NAMALWA (cell line): ENCODE measurements at places on chromosomes 7 and 10.

DNA sequence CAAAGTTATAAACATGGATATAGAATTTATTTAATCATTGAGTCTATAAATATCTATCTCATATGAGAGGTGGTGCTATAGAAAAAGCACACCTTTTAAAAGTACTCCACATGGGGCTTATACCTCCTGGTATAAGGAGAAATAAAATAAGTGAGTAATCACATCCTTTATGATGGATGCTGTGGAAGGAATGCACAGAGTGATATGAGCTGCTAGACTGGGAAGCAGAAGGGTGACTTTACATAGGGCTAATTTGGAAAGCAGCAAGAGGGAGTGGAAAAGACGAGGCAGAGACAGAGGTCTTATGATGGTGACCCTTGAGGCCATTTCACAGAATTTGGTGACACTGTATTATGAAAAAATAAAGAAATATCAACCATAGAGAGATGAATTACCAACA is 59.4 kb upstream of the AHR start:
- no peak for DNase-seq

DNA sequence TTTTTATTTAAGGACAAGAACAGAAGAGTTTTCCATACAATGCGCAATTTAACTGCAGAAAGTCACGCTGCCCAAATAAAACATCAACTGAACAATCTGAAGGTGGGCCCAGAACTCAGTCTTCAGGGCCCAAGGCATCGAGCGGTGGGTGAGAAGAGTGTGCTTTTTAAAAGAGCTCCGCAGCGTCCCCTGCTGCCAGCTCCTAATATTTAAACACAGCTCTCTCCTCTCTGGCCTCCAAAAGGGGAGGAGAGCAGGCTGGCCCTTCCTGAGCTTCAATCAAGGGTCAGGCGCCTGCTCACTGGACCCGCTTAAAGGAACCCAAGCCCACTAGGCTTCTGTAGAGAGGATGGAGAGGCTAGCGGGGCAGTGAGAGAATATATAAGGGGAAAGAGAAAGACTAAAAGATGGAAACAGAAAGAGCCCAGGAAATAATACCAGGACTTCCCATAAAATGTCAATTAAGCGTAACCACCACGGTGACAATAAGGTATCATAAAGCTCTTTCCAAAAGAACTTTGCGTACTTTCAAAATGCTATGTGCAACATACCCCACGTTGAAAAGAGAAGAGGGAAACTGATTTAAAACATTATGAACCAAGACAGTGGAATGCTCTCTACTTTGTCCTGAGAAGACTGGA is 2.8 kb downstream of the FAM53B start:
- DNase-seq = peak; percentile 93

DNA sequence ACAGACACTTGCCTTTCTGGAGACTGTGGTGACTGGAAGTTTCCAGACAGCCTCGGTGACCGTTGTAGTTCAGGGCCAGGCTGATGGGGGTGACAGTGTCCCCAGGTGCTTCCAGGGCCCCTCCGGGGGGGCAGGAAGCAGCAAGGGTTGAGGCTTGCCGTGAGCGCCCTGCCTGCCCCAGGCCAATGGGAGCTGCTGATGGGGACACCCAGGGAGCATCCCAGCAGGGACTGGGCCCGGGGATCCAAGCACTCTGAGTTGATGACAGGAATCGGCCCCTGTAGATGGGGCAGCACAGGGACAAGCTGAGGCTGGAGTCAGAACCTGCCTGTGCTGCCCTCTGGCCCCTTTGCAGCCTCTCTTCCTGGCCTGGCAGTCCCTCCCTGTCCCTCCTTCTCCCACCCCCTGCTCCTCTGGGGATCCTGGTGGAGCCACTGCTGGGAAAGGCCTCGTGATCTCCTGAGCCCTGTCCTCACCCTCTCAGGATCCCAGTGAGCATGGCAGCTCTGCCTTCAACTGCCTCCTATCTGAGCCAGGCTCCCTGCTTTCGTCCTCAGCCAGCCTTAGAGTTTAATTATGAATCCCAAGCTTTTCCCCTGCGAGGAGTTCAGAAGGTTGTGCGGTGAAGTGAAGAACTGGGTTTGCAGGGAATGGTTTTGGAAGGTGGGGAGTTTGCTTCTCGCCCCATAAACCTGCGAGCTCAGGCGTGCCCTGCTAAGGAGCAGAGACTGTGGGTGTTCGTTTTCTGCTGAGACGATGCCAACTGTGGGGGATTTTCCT is 84.7 kb downstream of the ADCY1 start:
- no peak for DNase-seq

- DNase-seq = no peak
These were observed 51.9 kb downstream of the OAT start for GRCh38 chr10:124366825-124367224.

- no peak for DNase-seq
These were observed 51.4 kb downstream of the CXCL12 start for GRCh38 chr10:44333511-44333910.

DNA sequence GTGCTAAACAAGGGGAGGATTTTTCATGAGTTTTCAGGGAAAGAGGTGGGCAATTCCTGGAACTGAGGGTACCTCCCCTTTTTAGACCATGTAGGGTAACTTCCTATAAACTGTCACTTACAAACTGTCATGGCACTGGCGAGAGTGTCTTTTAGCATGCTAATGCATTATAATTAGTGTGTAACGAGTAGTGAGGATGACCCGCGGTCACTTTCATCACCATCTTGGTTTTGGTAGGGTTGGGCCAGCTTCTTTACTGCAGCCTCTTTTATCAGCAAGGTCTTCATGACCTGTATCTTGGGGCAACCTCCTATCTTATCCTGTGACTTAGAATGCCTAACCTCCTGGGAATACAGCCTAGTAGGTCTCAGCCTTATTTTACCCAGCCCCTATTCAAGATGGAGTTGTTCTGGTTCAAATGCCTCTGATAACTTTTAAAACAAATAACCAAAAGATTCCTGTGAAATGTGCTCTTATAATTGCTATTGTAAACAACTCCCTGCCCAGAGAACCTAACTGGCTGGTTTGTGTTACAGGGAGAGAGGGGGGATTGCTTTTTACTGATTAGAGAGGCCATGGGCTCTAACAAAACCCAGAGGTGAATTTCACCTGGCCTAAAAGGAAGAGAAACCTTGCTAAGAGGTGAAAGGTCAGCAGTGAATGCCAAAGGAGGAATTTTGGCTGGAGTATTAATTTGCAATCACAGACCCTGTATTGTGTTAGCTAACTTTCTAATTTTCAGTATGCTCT is 64.3 kb downstream of the EEPD1 start:
- DNase-seq = no peak

DNA sequence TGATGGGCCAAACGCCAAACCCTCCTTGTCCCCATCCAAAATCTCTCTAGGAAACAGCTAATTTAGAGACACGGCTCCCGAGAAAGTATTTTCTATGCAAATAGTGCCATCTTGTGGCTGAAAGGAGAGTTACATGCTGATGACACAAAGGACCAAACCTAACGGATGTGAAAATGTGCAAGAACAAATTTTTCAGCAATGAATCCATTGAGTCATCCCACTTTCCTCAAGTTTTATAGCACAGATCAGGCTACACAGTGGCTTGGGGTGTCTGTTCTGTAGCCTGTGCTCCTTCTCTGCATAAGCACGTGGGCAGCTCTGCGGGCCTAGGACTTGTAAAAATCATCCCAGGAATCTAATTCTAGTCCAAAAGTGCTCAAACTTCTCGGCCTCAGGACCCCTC is 154.8 kb upstream of the PRR15 start:
- peak; percentile 92 for DNase-seq

- no peak for DNase-seq
These were observed 96.5 kb upstream of the NAMPT start for GRCh38 chr7:106381252-106381651.

DNA sequence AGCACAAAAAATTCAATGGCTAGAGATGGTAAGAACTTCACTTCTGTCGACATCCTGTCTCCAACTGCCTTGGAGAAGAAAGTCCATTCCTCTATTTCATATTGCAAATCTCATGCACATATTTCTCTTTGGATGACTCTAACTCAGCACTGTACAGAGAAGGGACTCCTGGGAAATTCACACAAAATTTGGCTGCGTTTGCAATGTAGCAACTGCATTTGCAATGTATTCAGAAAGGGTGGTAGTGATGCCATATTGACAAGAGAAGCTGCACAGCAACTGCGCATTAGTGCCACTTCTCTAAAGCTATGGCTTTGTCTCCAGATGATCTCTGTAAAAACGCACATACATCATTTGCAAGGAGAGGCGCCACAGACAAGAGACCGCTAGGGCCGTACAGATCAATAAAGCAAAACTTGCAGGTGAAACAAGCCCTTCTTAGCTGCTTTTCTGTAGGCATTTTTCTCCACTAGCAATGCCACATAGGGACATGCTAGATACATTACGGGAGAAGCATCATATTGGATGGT is 389.5 kb downstream of the TCERG1L start:
- DNase-seq = no peak

GRCh38 chr7:9026121-9026520 is 592.7 kb downstream of the NXPH1 start:
- no peak for DNase-seq

DNA sequence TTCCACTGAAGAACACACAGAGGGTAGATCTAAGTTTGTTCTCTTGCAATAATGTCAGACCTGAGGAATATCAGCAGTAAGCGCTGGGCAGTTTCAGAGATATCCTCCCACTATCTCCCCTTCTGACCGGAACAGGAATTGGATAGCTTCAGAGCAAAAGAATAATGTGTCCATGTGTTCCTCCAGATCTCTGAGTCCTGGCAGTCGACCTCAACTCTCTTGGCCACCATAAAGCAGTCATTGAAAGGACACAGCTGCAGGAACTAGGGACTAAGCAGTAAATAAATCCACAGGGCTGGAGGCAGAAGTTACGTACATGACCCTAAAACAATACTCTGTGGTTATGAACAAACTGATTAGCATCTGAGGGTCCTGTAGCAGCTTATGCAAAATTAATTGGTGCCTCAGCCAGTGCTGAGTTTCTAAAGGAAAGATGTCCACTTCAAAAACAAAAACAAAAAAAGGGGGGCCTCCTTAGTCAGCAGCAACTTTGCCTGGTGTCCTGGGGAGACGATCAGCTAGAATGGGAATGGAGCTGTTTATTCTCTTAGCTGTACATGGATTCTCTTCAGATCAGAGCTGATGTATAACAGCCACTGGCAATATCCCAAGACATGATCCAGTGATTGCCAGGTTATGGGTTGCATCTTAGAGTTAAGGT is 6.4 kb upstream of the PRTFDC1 start:
- DNase-seq = no peak

DNA sequence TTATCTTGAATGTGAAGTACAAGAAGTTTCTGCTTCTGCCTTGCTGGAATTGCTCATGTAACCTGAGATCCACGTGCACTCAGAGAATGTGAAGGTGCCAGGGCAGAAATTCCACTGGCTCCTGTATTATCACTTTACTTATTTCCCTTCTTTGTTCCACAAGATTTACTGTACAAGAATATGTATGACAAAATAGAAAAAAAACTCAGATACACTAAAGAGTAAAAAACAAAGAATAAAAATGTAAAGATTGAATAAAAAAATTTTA is 43.0 kb downstream of the PLCE1 start:
- DNase-seq = no peak

DNA sequence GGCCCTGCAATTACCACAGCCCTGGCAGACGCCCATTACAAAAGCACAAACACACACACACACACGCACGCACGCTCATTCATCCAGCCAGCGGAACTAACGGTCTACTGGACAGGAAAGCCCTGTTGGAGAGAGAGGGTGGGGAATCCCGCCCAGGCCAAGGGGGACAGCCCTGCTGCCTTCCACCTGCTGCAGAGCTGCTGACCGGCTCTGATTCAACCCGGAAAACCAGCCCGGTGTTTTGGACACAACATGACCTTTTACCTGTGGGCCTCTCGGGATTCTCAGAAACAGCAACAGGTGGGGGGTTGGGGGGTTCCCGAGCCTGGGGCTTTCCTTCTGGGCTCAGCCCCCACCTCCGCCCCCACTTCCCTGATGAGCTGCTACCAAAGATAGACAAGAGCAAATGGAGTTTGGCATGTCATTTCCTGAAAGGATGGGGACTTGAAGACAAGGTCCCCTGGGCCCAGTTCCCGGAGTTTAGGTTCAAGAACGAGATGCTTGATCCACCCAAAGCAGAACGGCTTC is 18.5 kb upstream of the SERPINE1 start:
- no peak for DNase-seq

DNA sequence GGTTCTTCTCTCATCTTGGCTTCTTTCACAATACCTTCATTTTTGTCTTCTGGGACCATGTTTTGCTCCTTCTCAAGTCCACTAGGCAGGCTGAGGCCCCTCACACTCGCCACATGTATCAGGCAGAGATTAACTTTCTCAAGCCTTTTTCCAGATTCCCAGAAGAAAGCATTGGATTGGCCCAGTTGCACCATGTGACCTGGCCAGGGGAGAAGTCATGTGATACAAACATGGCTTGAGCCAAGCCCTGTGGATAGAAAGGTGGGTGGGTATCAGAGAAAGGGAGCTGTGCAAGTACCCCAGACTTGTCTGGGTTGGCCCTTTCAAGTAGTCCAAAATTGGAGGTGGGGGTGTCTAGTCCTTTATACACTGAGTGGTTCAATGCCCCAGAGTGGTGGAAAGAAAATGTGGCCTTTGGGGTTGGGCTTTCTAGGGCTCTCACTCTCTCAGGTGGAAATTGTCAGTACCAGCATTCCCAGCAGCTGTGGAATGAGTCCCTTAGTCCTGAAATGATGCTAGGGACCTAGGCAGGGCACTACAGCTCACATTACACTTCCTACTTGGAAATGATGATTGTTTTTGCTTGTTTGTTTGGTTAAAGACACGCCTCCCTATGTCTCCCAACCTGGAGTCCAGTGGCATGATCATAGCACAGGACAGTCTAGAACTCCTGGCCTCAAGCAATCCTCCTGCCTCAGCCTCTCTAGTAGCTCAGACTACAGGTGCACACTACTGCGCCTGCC is 36.9 kb upstream of the C10orf67 start:
- DNase-seq = peak; percentile 3

DNA sequence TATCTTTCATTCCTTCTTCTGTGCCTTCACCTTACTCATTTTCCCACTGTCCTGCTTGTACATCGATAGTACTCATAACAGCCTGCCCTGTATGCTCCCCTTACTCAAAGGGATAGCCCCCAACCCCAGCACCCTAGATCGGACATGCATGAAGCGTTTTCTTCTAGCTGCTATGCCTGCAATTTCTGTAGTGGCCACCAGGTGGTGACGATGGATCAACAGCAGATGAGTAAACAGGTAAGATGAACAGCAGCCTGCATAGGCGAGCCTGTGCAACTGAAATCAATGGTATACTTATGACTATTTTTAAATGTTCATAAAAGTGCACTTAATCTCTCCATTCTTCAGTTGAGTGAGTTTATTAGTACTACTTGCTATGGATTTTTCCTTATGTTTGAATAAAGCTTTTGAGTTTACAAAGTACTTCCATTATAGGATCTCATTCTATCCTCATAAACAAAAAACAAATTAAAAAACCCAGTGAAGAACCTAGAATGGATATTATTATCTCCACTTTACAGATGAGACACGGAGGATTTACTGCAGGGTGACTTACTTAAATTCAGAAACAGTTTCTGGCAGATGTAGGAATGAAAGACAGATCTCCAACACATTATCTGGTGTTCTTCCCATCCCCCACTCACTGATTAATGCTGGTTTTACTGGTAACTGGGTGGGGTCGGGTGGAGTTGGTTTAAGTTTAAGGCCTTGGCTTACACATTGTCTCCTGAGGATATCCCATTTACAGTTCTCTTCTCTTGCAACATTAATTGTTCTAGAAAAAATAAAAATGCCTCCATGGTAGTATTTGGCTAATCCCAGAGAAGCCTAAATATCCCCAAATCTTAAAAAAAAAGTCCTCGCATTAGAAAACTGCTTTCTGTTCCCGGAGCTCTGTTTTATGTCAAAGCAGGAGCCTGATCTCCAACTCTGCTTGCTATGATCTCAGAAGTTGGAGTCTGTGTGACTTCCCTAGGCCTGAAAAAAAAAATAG is 222.1 kb downstream of the GLI3 start:
- DNase-seq = peak; percentile 80
